GM23248 (cell line): ENCODE measurements at places on chromosomes 7 and 10.
A peak's percentile ranks its signal among the peaks of the same experiment; 100 is the strongest.

DNA sequence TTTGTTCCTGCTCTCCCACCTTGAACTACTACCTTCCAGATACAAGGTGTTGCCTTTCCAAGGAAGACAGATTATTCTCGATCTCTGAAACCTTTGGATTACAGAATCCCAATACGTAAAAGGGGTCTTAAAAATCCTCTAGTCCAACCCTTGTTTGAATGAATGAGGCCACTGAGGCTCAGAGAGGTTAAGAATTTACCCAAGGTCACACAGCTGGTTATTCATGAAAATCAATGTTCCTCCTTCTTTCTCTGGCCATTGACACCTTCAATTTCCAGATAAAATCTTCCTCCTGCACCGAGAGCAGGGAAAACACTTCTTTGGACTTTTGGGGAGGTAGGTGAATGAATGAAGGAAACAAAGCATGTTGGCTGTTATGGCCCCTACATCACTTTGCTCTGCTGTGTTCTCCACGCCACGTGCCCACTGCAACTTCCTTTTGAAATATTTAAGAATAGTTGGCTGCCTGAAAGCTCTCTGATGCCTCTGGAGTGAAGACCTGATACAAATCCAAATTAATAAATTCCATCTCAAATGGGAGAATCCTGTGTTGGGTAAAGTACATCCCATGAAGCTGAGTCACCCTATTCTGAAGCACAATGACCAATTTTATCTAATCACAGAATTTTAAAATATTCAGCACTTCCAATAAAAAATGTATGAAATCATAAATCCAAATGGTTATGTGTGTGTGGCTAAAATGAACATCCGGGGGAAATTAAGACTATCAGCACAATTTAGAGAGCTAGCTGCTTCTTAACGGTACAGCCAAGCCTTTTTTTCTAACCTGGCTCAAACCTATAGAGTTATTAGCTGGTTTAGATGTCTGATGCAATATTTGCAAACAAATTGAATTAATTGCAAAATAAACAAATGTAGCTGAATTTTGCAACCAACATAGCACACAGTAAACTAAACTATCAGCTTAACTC, 7.3 kb downstream of the SVIL start:
- DNase-seq = peak; percentile 80

DNA sequence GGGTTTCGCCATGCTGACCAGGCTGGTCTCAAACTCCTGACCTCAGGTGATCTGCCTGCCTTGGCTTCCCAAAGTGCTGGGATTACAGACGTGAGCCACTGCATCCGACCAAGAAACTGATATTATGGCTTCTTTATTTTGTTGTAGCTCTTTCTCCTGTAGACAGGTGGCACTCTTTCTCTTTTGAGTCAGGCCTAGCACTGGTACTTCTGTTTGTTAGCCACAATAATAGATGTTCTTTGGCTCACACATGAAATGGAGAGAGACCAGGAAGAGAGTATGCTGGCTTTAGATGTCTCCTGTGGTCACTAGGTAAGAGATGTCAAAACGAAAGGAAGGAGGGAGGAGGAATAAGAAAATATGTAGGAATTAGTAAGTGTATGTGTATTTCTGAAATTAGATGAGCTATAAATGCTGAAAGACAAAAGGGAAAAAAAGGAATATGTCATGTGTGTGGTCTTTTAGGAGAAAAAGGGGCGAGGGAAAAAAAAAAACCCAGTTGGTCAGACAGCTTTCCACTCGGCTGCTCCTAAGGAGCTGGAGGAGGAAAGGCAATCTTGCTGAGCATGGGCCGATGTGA, 78.7 kb downstream of the CLEC2L start:
- DNase-seq = peak; percentile 69

DNA sequence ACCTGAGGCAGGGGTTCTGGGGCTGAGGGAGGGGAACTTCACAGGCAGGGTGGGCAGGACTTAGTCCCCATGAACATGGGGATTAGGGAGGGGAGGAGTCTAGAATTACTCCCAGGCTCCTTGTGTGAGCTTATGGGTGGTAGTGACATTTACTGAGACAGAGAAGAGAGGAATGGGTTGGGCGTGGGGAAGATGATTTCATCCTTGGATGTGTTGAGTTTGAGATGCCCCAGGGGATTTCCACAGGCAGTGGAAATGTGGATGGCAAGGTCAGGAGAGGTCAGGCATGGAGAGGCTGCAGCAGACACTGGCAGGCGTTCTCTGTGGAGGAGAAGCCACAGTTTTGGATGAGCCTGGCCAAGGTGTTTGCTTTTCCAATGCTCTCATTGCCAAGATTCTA, 26.4 kb upstream of the GSDME start:
- DNase-seq = peak; percentile 24

GRCh38 chr7:92765725-92766124, 70.6 kb downstream of the CDK6 start:
- DNase-seq = peak; percentile 88

- peak; percentile 53 for DNase-seq
Observed at GRCh38 chr7:22845221-22845834, 22.7 kb upstream of the TOMM7 start.

DNA sequence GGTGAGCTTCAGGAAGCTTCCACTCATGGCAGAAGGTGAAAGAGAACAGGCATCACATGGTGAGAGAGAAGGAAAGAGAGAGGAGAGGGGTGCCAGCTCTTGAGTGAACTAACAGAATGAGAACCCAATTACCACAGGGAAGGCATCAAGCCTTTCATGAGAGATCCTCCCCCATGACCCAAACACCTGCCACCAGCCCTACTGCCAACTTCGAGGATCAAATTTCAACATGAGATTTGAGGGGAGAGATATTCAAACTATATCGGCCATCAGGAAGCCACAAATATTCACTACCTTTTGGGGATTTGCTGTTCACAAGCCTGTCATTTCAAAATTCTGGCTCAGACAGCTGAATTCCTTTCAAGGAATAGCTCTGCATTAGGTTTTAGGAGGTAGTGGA, 39.9 kb upstream of the SMNDC1 start:
- no peak for DNase-seq

DNA sequence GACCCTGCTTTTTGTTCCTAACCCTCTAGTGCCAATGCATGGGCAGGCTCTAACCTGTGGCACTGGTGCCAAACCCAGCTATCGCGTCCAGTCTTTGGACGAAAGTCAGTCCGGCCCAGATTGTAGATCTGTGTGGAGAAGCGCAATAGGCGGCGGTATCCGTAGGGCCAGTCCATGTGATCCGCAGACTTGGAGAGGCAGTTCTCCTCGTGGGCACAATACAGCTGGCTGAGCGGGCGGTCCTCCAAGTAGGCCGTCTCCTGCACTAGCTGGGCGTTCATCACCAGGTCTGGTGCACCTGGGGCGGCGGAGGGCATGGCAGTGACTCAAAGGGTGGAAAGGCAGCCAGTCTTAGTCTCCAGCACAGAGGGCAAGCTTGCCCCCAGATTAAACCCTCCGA, 14.5 kb downstream of the LOXL4 start:
- DNase-seq = no peak

DNA sequence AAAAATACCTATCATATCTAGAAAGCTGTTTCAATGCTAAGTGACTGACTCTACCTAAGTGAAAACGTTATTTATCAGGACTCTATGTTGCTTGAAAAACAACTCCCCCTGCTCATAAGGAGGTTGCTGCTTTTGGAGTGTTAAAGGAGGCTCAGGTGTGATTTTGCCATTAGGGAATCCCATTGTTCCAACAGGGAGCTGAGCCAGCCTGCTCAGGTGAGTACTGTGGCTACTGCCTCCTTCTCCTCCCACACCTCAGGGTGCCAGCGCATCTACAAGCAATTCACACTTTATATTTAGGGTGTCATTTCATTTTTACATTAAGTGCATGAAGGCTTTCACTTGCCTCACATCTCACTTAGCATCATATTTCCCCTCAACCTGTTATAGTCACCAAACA, 84.7 kb downstream of the SEM1 start:
- no peak for DNase-seq

GRCh38 chr7:149783386-149784250, 10.2 kb upstream of the ZNF467 start:
- DNase-seq = no peak

GRCh38 chr10:72008096-72008981, 44.1 kb downstream of the CHST3 start:
- no peak for DNase-seq

GRCh38 chr10:110138197-110138812, 69.1 kb upstream of the MXI1 start:
- peak; percentile 75 for DNase-seq

DNA sequence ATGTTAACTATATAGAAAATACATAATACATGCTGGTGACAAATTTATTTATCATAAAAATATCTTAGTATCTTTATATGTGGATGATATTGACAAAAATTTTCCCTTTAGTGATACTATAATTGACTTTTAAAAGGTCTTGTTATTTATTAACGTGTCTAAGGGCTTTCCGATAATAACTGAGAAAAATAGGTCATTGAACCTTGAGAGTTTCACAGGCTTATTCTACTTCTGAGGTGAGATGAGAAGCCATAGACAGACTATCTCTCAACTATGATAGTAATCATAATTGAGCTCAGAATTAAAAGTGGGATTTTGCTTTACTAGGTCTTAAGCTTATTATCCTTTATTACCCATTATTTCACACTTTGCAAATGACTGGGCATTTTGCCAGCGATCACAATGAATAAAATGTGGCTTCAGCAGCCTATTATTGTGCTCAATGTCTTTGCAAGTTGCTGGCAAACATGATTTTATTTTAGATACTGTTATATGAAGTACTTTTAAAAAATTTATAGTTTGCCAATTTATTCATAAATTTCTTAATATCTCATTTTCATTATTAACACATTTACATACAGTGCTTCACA, 574.5 kb downstream of the ZWINT start:
- no peak for DNase-seq

DNA sequence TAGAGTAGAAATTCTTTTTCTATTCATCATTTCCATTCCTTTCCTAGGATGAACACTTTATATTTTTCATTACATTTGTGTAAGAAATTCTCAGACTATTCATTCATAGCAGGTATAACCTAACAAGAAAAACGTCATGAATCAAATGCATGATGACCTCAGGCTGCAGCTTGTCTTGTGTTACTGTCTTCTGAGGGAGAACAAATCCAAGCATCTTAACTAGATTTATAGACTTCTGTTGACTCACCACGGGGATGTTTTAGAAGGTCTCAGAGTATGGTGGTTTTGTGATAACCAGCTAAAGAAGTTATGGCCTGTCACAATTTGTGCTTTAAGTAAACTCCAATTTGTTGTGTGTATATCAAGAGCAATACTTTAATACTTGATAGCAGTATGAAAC, 102.7 kb downstream of the ANKRD7 start:
- DNase-seq = no peak

GRCh38 chr10:101772017-101772894, 3.7 kb downstream of the FGF8 start:
- no peak for DNase-seq

DNA sequence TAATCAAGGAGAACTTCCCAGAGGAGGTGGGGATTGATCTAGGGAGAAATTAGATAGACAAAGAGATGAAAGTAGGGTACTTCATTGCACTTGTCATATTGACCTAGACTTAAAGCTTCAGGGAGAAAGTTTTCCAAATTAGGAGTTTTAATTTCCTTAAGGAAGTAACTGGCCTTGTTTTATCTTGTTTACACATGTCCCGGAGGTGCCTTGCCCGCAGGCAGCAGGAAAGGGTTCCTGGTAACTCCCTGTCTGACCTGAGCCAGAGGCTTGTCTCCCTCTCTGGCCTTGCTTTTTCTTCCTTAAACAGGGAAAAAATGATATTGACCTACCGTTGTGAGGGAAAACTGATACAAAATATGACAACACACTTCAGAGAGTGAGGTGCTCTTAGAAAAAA, 181.6 kb downstream of the EVX1 start:
- no peak for DNase-seq

GRCh38 chr10:9848981-9849380, 1168.7 kb upstream of the CELF2 start:
- DNase-seq = no peak

DNA sequence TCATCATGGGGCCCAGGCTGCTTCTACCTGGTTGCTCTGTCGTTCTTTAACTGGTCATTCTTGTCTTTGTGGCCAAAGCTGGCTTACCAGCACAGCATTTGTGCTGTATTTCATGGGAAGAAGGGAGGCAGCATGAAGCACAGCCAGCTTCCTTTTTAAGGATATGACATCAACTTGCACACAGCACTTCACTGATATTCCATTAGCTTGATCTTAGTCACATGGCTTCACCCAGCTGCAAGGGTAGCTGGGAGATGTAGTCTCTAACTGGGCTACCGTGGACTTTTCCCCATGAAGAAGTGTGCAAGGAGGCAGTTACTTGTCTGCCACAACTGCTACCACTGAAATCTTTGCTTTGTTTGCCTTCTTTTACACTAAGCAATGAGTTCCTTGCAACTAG, 525.2 kb downstream of the LRMDA start:
- DNase-seq = peak; percentile 33

DNA sequence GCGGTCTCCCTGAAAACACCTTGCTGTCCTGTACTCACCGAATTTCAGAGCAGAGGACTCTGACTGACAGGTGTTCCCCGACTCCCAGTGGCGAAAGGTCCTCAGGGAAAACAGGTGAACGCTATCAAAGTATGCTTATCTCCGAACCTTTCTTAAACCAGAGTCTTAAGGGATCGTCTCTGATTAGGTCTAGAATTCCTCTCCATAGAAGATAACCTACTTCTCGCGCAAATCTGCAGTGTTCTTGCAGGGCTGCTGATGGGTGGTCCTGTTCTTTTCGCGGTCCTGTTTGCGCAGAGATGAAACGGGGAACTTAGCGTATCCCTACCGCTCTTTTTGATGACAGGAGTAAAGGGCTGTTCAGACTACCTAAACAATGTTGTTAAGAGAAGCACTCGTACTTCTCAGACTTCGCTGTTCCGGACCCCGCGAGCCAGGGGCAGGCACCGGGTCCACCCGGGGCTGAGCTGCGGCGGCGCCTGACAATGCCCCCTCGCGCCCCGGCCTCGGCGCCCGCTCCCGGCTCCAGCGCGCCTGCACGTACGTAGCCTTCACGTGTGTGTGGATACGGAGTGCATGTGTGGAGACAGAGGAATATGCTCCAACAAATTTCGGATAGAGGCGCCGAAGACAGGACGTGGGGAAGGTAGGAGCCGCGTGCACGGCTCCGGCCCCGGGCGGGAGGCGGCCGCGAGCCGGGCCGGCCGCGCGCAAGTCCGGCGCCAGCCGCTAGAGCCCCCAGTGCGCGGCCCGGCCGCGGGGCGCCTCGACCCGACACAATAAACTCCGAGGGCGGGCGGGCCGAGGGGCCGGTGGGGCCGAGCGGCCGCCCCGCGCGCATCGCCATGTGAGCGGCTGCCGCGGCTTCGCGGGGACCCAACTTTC, 766 bp upstream of the ZMYND11 start:
- peak; percentile 75 for DNase-seq

DNA sequence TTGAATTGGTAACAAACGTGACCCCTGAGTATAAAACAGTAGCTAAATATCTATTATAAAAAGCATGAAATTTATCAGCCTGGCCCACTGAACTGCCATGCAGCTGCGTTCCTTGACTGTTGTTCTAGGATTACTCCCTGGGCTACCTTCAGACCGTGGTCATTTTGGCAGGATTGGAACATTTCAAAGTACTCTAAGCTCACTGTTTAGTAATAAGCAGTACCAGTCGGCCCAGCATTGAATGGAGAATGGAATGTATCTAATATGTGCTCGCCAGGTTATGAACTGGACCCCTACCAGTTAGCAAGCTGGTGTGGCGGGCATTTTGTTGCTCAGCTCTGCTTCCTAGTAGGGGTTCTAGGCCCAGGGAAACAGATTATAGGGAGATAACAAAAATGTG, 112.2 kb downstream of the SEMA3C start:
- no peak for DNase-seq

- no peak for DNase-seq
Observed at GRCh38 chr10:131856441-131857094, 44.2 kb upstream of the PPP2R2D start.
